Calu3 (cell line): ENCODE measurements at places on chromosomes 16 and 17. TPM values are rescaled to one million over a fixed set of nuclear protein-coding genes. Genes with fewer than 3 reads are reported as not detected.

DNA sequence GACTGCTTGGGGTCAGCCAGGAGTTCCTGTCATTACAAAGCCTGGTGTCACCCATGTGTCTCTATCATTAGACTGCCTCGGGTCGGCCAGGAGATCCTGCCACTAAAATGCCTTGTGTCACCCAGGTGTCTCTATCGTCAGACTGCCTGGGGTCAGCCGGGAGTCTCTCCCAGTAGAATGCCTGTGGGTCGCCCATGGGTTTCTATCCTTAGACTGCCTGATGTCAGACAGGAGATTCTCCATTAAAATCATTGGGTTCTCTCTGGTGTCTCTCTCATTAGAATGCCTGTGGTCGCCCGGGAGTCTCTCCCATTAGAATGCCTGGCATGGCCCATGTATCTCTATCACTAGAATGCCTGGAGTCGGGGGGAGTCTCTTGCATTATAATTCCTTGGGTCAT, 2231.0 kb downstream of the TP53TG3F start:
- DNase-seq = no peak

DNA sequence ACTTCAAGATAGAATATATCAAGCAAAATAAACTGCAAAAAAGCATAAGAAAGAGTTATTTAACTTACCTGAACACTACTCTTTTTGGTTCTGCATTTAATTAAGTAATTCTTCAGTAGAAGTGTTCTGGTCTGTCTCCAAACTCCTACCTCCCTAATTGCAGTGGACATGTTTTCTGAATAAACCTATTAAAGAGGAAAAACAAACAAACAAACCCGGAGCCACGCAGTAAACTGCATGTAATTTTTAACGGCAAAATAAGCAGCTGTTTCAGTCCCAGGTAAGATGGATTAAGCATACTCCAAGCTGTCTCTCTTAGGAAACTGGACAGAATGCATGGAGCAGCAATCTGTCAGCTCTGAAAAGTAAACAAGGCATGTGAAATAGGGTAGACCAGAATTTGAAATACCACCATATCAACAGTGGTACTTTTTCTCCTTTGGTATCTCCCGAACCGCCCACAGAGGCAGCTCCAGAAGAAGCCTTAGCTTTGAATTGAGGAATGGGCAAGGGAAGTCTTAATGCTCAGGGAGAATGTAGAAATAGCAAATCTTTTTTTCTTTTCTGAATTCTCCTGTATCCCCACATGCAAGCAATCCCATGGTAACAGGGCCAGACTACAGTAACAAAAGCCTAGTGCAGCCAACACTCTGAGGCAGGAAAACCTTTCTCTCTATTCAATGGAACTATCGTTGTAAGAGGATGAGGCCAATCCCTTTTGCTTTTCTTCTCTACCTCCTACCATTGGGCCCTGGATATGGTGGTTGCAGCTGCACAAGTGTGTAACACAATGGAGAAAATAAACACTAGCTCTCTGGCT, 12.5 kb downstream of the ABCA5 start:
- no peak for DNase-seq

GRCh38 chr16:88264641-88265285, 118.0 kb upstream of the ZNF469 start:
- peak; percentile 98 for DNase-seq

- no peak for DNase-seq
Observed at GRCh38 chr16:30924076-30924912, 922 bp downstream of the FBXL19 start.

GRCh38 chr17:11880714-11881113, 116.6 kb downstream of the ZNF18 start:
- DNase-seq = no peak

CLEC18A gene
- total RNA-seq = 2.2 and 3.6 TPM in 2 replicates
